ENCODE measurements at places on chromosomes 16 and 17.

DNA sequence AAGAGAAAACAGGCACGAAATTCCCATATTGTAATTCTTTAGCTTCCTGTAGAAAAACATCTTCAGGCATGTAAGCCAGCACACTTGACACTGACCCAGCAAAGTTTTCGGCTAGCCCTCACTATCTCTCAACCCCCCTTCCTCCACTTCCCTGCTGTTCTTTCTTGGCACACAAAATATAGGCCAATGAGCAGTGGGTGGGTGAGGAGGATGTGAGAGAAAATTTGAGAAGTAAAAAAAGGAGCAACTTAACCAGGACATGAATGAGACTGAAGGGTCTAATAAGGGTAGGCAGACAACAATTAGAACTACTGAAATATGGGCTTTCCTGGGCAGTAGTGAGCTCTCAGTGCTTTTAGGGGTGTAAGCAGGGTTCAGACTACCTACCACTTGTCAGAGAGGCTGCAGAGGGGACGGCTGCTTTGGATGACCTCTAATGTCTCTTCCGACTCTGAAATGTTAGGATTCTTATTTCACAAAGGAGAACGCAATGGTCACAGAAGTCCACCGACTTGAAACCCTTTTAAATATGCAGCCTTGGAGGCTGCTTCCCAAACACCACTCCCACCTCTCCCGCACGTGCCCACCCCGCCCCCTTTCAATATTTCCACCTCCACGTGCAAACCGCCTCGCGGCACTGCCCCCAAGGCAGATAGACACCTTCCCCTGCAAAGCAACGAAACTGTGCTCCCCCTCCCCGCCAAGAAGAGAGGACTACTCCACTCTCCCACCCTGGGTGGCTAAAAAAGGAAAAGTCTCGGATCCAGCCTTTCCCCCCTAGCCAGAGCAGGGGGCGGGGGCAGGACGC, 889 bp downstream of the MBTD1 start:
- DNase-seq, result no peak

- no peak for DNase-seq
These were observed 76.4 kb upstream of the TBX2 start for GRCh38 chr17:61323003-61323908.

- DNase-seq, result no peak
These were observed 18.5 kb upstream of the TOB1 start for GRCh38 chr17:50884439-50885311.

GRCh38 chr17:40610359-40610758, 37.3 kb downstream of the SMARCE1 start:
- DNase-seq, result no peak

- no peak for DNase-seq
These were observed 171.8 kb downstream of the PRKCA start for GRCh38 chr17:66474258-66474657.
